ENCODE measurements at places on chromosomes 11 and 22.

DNA sequence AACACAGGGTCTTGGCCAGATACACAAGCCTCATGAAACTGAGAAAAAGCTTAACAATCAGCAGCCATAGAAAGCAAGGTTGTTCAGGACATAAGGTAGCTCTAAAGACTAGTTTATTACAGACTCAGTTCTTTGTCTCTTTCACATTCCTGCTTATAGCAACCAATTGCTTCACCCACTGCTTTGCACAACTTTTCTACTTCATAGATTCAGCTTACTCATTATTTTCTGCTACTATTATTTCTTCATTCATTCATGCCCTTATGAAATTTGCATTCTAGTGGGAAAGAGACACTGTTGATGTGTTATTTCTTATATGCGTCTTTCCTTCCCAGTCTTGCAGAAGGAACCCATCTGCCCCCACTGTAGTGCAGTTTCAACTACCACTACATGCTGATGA, 4.7 kb downstream of the CCDC34 start:
- no peak for DNase-seq

DNA sequence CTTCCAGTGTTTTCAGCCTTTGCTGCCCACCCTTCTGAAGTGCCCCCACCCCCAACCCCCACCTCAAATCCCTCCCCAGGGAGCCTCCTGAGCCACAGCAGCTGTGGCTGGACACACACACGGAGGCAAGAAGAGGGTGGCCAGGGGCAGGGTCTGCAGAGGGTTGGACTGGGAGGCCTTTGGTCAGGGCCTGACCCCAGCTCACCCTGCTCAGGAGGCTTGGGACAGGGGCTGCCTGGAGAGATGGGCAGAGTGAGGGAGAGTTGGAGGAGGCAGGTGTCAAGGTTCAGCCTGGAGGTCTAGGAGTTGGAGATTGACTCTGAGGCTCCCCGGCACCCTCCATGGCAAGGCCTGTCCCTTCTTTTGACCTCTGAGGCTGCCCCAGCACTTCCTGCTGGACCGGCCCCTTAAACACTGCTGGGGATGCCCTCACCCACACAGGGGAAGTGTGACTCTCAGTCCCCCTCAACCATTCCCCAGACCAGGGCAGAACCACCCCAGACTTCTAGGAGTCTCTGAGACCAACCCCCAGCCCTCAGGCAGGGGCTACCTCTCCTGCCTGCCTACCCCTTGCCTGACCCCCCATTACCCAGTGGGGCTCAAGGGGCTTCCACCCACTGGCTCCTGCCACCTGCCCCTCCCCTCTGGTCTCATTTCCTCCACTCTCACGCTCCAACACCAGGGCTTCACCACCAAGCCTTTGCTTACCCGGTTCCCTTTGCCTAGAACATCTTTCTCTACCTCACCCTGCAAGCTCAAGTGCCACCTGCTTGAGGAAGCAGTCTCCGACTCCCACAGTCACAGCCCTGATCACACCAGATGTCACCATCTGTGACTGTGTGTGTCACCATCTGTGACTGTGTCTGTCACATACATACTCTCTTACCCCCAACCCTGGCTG, 8.6 kb downstream of the ARAP1 start:
- peak; percentile 36 for DNase-seq

DNA sequence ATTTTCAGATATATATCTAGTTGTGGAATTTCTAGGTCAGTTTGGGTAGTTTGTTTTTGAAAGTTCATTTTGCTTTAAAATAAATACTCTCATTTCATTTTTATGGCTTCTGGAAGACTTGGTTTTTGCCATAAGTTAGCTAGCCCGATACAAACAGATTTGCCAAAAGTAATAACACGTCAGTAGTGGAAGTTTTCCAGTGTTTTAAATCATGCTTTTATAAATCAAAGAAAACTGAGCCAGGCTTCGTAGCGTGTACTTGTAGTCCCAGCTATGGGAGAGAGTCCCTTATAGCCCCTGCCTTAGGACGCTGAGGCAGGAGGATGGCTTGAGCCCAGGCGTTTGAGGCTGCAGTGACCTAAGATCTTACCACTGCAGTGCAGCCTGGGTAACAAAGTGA, 21.7 kb upstream of the MICALL1 start:
- no peak for DNase-seq

- DNase-seq: no peak
Measured at GRCh38 chr22:42664976-42665831, 16.0 kb upstream of the CYB5R3 start.

DNA sequence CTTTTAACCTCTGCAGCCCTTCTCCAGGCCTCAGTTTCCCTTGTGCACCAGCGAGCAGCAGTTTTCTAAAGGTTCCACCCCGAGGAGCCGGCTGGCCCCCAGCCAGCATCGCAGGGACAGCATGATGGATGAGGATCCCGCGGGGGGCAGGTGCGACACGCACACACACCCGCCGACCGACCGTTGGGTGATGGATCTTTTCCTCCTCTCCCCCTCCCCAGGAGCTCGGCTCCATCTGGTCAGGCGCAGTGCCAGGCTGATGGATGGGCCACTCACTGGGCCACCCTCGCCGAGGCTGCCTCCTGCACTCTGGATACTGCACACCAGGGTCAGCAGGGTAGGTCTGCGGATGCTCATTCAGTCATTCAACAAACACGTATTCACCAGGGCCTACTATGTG, 12.8 kb upstream of the CABP7 start:
- DNase-seq: no peak

GRCh38 chr11:59801160-59801706, 9.3 kb downstream of the MRPL16 start:
- no peak for DNase-seq

GRCh38 chr11:27707676-27708075, 7.4 kb upstream of the BDNF start:
- DNase-seq: no peak

- DNase-seq: no peak
Measured at GRCh38 chr11:134498326-134499139, 86.5 kb upstream of the B3GAT1 start.

DNA sequence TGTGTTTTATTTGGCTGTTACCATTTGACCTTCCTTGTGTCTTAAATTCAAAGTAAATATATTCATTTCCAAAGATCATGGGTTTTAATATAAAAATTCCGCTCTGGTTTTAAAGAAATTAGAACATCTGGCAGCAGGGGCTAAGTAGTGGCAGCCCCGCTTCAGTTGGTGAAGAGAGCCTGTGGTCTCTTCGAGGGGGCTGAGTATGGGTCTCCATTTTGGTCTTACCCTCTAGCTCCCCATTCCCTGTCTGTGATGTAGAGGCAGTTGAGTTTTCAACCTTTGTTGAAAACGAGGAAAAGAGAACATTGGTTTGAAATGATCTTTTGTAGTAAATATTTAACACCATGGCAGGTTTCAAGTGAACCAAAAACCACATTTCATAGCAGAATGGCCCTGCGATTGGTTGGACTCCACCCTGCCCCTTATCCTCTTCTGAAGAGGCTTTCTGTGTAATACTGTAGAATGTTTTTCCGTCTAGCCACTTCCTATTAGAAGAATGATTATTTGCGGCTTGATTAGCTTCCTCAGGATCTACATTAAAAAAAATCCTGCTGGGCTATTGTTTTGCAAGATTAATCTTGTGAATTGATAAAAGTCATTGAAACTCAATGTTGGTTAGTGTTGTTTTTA, 17.7 kb downstream of the APLP2 start:
- DNase-seq: no peak

GRCh38 chr11:78790784-78791183, 216.1 kb upstream of the NARS2 start:
- no peak for DNase-seq

DNA sequence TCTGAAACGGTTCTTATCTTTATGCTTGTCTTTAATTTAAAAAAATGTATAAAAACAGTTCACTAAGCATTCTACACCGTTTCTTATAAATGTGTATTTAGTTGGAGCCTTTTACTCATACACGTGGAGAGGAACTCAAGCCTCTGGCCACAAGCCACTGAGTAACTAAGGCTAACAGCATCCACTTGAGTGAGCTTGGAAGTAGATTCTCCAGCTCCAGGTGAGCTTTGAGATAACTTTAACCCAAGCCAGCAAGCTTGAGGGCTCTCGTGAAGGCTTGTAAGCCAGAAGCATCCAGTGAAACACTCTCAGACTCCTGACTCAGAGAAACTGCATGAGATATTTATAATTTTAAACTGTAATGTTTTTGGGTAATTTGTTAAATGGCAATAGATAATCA, 82.6 kb downstream of the ARHGAP20 start:
- no peak for DNase-seq

DNA sequence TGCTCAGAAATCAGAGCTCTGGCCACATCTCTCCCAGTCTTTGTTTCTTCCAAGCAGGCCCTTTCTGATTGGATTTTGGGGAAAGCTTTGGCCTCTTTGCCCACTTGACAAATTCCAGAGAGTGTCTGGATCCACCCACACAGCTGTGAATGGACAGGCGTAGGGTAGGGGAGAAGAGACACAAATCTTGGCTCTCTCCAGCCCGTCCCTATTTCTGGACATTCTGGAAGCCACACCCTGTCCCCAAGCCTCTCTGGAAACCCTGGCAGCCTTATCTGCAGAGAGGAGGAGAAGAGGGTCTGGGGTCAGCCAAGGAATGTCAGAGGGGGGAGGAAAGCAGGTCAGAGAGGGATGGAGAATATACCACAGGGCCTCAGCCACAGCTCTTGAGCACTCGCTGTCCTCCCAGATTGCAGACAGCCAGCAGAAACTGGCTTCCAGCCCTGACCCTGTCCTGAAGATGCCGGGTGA, 59.5 kb upstream of the WNT11 start:
- DNase-seq: no peak
